ENCODE measurements at places on chromosomes 16 and 17.

- no peak for DNase-seq
Observed at GRCh38 chr17:58321571-58322525, 6.7 kb downstream of the TSPOAP1 start.

DNA sequence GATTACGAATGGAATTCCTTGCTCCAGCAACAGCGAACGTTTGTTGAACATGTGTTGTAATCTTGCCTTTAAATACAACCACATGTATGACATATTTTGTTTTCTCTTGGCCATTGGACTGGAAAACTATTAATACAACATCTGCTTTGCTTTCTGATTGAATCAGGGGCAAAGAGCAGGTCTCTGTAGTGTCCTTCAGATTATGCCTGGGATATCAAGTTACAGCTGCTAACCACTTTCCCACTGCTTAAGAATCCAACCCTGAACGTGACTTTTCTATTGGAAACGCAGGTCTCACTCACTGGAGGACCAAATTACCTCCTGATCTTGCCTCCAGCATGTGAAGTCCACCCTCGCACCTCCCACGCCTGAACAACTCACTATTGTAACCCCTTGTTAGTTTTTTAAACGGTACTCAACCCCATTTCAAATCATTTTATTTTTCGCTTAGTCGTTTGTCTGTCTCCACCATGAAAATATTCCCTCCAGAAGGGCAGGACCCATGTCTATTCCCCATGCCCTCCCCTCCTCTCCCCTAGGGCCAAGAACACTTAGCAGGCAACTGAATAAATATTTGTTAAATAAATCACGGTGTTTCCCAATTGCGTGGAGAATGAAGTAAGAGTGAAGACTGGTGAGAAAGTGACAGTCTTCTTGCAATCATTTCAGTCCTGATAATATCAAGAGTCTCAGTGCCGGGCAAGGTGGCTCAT, 57.4 kb upstream of the MRTFB start:
- DNase-seq: no peak

DNA sequence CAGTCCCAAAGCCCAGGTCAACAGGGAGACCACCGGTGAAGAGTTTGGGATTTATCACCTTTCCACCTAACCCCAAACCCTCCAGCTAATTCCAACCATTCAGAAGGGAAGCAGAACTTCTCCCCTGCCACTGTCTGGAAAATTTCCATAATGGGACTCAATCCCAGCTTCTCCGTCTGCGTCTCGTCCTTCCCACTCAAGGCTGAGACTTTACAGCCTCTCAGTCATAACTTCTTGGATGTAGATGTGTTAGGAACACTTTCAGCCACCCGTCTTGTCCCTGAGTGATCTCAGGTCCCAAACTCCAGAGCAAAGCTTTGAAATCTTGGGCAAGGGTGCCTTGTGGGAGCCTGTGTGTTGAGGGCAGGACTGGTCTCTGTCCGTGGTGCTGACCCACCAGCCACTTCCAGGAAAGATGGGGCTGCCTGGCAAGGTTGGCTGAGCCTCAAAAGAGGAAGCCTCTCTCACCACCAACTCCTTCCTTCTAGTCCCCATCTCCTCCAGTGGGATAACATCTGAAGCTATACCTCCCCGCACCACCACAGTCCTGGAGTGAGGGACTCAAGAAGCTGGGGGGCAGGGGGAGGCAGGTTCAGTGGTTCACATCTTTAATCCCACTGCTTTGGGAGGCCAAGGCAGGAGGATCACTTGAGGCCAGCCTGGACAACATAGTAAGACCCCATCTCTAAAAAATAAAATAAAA, 9.3 kb downstream of the GAS2L2 start:
- DNase-seq: no peak

GRCh38 chr17:41972571-41973407, 6.2 kb downstream of the CNP start:
- DNase-seq: no peak

- no peak for DNase-seq
Observed at GRCh38 chr17:73757420-73757819, 113.2 kb upstream of the SDK2 start.

GRCh38 chr17:48568499-48569239, 9.5 kb downstream of the HOXB4 start:
- DNase-seq: no peak

- peak; percentile 99 for DNase-seq
Observed at GRCh38 chr17:47188876-47189731, at the start of gene CDC27. Gene CDC27, minus strand, starts transcription at chr17:47189295. Its CDS starts 123 bp downstream, at chr17:47189172.

DNA sequence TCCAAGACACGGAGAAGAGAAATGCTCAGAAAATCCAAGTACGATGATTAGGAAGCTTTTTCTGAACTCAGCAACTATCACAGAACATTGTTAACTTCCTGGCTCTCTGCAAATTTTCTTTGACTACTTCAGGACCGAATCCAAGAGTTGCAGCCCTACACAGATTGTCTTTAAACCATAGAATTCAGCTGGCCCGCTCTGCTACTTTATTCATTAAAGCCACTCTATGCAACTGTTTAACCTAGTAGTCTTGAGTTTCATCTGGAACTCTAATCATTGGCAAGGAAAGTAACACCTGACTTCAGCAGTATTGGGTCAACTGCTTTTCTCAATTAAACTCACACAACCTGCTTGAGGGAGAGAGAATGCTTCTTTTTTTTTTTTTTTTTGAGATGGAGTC, 210.1 kb downstream of the SLC39A11 start:
- no peak for DNase-seq

DNA sequence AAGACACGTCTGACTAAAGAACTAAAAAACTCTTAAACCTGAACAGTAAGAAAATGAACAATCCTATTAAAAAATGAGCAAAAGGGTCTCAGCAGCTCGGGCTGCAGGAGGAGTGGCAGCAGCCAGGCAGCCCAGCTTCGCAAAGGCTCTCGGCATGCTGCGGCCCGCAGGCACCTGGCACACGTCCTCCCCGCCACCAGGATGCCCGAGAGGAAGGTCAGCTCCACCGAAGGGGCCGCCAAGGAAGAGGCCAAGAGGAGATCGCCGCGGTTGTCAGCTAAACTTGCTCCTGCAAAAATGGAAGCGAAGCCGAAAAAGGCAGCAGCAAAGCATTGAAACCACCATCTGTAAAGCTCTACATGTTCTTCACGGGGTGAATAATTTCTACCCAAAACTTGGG, 173.5 kb downstream of the BCAS3 start:
- DNase-seq: no peak

DNA sequence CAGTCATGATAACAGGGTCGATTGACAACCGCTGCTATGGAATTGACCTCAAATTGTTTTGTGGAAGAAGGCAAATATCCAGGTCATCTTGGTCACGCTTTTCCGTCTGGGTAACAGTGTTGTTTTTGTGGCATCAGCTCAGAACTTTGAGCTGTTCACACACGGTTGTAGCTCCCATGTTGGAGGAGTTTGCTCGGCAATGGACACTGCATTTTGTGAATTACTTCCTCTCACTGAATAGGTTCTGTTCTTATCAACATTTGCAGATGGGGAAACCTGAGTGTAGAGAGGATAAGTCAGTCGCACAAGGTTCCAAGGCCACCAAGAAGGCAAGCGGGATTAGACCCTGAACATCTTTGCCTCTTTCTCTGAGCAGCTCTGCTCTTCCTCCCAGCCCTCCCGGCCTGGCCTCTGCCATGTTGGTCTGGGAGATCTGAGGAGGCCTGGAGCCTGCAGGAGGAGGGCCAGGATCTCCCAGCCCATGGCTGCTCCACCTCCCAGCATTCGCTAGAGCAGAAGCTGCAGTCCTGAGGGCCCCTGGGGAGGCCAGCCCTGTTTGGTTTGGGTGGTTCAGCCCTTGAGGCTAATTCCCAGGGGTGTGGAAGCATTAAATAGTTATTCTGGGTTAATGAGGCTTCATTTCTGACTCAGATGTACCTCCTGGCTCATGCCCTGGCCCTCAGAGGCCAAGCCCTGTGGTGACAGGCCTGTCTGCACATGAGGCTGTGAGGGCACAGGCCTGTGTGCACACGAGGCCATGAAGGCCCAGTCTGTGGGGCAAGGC, 154.1 kb upstream of the PLCG2 start:
- no peak for DNase-seq

DNA sequence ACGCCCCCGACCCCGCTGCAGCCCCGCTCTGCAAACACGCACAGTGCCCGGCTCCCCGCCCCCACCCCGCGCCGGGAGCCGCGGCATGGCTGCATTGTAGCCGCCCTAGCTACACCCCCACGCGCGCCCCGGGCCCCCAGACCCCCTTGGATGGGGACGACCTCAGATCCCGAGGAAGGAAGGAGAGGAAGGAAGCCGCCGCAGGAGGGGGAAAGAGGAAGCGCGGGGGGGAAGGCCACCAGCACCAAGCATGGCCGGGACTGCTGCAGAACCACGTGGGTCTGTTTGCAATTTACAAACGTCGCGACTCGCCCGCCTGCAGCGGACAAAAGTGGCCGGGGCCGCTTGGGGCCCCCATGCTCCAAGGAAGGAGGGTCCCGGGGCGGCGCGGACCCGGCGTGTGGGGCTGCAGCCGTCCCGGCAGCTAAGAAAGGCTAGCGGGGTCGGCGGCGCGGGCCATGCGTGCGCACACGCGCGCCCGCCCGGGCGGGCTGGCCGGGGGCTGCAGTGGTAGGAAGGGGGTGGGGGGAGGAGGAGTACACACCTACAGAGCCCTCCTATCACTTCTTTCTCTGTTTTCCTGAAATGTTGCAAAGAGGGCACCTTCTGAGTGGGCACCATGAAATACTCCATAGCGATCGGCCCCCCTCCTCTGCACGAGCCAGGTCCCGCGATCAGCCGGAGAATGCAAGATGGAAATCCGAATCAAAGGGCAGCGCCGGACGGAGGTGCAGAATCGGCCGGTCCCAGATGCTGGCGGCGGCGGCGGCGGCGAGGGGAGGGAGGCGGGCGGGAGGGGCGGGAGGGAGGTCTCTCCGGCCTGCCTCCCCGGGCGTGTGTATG, 488 bp downstream of the TFAP4 start:
- no peak for DNase-seq

GRCh38 chr16:82664181-82664580, 37.4 kb downstream of the CDH13 start:
- no peak for DNase-seq

DNA sequence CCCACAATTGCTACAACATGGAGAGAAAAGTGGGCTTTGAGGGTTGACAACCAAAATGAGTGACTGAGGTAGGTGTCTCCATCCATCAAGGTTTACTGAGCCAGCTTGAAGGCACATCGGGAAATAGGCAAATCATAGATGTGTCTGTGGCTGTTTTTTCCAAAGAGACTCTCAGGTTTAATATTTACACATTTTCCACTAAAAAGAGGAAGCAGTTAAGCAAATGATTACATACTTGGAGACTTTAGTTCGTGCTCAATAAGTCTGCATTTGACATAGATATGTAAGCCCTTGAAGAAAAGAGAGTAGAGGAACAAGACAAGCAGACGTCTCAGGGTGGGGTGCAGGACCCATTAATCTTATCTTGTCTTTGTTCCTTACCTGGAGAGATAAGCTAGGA, 148.9 kb upstream of the COX10 start:
- no peak for DNase-seq

- DNase-seq: no peak
Observed at GRCh38 chr16:63787014-63787413, 1334.8 kb downstream of the CDH11 start.

DNA sequence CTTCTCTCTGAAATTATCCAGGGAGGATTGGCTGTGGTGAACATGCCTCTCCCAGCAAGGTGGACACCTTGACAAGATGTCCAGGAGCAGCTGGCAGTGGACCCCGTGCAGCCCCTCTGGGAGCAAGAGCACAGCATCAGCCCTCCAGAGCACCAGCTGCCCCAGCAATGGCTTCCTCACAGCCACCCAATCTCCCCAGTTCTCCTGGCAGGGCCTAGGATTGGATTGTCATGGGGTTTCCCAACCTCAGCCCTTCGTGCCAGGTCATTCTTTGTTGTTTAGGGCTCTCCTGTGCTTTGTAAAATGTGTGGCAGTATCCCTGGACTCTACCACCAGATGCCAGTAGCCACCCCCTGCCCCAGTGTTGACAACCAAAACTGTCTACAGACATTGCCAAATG, 1.8 kb upstream of the KRT36 start:
- DNase-seq: no peak

DNA sequence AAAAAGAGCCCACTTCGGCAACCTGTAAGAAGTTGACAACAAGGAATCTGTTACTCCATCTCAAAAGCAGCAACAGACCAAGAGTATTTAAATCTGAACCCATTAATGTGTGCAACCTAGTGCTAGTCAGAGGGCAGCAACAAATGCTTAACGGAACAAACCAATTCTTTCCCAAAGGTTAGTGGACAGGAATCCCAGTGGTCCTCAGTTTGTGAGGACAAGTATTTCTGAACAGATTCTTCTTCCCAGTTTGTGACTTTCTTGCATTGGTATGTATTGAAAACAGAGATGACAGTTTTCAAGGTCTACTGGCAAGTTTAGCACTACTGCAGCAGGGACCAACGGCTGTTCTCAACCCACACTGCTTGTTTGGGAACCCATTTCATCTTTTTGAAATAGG, 2.9 kb downstream of the RPL26 start:
- DNase-seq: no peak

DNA sequence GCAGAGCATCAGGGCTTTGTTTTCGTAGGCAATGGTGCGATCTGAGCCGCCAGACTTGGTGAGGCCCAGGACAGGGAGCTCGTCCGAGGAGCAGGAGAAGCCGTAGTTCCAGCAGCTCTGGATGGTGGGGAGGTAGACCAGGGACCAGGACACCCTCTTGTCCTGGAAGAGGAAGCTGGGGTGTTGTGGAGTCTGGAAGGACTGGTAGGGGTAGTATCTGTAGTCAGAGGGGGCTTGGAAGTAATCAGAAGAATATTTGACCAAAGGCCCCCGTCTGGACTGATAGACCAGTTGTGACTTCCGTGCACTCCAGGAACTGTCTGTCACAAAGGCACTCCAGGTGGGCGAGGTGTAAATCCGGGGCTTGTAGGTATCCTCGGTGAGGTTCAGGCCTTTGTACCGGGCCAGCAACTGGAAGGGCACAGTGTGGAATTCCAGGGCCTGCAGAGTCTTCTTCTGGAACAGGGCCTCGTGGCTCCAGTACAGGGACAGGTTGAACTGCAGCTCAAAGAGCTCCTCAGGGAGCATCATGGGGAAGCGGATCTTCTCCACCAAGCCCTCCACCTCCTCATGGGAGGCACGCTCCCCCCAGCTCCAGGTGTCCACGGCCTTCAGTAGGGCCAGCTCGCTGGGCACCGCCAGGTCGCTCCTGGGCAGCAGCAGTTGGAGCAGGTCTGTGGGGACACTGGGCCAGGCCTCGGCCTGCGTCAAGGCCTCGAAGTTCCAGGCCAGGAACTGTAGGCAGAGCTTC, 7.8 kb downstream of the LGALS3BP start:
- DNase-seq: no peak

DNA sequence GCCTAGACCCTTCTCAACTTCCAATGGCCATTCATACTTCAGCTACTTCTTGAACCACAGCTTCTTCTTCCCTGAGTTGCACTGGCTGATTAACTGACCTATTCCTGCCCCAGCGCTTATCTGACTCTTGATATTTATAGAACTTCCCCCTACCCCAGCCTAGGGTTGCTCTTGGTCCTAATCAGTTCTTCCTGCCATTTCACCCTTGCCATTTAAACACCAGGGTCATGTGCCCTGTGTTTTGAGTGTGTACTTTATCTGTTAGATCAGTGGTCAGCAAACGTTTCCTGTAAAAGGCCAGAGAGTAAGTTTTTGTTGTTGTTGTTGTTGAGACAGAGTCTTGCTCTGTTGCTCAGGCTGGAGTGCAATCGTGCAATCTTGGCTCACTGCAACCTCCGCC, 82.4 kb upstream of the COX10 start:
- DNase-seq: no peak

GRCh38 chr17:38879878-38880665, 10.2 kb downstream of the LASP1 start:
- no peak for DNase-seq
